Hepatocyte (in vitro differentiated cells): ENCODE measurements at places on chromosomes 13 and 19.

DNA sequence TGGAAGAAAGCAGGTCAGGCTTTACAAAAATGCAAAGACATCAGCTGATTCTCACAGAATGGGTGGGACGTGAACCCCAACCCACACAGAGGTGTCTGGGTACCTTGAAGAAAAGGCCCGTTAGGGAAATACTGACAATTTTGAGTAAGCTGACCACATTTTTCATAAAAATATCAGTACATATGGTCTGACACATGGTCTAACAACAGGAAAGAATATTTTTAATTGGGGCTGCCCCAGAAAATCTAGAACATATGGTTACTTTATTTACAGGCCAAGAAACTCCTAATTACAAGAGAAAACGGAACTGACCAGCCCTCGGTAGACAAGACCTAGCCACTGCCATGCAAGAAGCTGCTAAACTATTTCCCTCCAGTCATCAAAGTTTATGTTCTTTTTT is 48.7 kb upstream of the ITM2B start:
- no peak for DNase-seq

DNA sequence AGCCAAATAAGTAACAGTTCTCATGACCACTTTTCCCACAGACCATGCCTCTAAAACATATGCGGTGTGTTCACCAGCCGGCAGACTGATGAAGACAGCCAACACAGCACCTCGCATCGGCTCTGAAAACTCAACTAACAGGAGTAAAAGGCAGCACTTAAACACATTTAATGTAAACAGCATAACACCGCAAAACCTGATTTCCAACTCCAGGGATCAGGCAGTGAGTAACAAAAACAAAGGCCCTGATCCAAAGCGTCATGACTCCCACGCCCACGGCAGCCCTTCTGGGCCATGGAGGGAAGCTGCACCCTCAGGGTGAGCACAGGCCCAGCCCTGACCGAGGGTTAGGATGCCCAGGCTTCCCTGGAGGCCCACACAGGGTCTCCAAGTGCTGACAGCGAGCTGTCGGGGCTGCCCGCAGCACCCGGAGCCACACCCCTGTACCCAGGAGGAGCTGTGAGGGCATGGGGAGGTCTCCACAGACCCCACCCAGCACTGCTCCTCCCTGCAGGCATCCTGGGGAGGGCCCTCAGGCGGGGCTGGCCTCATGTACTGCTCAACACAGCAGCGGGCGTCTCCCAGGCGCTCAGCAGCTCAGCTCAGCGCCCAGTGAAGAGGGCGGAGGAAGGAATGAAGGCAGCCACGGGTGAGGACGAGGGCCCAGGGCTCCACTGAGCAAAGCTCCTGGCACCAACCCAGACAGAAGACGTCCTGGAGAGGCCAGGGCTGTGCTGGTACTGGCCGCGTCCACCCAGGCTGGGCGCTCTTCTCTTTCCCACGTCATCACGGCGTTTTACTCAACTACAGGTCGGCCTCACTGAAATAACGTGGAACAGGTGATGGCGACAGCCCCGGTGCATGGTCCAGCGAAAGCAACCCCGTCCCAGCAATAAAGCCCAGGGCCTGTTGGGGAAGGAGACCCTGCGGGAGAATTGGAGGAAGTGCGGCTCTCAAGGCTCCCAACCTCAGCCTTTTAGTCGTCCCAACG is 53.7 kb downstream of the RASA3 start:
- DNase-seq, result peak; percentile 34

DNA sequence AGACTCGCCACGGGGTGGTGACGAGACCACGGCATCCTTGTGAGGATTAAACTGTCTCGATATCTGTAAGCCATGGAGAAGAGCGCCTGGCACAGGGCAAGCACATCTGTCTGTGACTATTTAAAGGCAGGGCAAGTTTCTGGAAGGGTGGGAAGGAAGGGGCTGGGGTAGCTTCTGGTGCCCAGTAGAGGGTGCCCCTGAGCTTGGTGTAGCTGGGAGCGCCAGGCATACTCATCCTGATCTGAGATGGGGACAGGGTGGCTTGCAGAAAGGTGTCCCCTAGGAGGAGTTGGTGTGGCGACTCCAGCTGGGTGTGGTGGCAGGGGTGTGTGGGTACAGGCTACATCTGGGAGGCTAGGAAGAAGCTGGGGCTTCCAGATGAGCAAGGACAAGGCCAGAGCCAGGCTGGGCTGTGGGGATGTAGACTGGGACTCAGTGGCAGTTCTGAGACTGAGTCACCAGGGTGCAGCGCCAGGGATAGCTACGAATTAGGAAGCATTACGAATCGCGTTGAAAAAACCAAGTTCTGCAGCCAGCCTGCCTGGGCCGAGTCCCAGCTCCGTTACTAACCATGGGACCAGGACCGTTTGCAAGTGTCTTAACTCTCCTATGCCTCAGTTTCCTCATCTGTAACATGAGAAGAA is 23.1 kb upstream of the ASPDH start:
- DNase-seq, result no peak

DNA sequence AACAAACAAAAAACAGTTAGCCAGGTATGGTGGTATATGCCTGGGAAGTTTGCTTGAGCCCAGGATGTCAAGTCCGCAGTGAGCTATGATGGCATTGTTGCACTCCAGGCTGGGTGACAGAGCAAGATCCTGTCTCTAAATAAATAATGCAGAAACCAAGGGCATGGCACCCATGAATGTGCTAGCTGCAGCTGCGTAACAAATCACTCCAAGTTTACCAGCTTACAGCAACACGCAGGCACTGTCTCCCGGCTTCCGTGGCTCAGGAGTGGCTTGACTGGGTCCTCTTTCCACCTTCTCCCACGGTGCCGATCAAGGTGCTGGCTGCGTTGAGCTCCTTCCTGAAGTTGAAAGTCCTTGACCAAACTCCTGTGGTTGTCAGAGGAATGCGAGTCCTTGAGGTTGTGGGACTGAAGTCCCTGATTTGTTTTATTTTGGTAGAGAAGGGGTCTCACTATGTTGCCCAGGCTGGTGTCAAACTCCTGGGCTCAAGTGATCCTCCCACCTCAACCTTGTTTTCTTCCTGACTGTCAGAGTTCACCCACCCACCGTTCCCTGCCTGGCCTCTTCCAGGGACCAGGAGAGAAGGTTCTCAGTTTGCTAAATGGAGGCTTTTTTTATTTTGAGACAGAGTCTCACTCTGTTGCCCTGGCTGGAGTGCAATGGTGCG is 13.2 kb upstream of the ONECUT3 start:
- no peak for DNase-seq

DNA sequence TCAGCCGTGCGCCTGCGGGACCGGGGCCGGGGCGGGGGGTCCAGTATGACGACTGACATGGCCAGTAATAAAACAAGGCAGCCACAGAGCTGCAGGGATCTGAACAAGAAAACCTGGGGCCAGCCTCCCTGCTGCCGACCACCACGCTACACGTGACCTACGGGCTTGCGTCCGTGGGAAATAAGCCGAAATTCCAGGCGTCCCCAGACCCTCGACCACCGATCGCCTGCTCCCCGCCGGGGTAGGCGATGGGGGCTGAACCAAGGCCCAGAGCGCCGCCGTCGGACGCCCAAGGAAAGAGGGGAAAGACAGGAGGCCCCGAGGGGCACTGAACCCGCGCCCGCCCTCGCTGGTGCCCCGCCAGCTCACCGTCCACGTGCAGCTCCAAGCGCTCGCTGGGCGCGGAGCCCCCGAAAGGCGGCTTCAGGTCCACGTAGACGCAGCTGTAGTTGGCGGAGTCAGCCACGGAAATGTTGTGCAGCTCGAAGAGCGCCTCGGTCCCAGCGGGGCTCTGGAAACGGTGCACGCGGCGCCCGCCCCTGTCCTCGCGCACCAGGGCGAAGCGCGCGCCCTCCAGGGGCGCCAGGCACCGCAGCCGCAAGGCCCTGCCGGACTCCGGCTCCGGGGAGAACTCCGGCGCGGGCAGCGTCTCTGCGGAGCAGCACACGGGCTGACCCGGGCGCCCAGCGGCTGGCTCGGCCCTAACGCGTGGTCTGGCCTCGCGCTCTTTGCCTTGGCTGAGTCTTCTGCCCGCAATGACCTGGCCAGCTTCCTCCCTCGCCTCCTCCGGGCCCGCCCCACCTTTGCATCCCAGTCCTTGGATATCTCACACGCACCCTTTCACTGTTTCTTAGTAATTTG is 3.1 kb downstream of the A1BG start:
- no peak for DNase-seq

- DNase-seq, result no peak
Measured at GRCh38 chr13:95298971-95299621, 2.2 kb downstream of the ABCC4 start.

- DNase-seq, result no peak
Measured at GRCh38 chr19:58555369-58555885, 522 bp upstream of the CHMP2A start.

GRCh38 chr19:35084509-35084762 is 31.2 kb upstream of the FXYD3 start:
- no peak for DNase-seq

GRCh38 chr13:76038920-76039716 is 403.0 kb downstream of the LMO7 start:
- DNase-seq, result no peak

GRCh38 chr13:110109910-110110309 is 197.0 kb downstream of the COL4A1 start:
- peak; percentile 68 for DNase-seq

DNA sequence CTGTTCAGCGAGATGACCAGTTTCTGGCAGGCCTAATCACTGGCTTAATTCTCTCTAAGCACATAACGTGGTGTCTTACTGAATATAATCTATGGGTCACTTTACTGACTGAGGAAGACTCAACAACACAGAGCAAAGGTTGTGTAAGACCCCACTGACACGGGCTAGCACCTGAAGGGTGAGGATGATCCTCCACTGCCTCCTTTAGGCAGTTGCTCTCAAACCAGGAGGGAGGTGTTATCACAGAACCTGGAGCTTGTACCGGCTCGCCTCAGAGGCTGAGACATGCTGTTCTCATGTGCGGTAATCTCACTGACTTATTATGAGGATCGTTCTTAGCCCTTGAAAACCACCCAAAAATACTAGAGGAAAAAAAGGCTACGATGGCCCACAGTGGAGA is 28.3 kb downstream of the RCBTB2 start:
- no peak for DNase-seq

DNA sequence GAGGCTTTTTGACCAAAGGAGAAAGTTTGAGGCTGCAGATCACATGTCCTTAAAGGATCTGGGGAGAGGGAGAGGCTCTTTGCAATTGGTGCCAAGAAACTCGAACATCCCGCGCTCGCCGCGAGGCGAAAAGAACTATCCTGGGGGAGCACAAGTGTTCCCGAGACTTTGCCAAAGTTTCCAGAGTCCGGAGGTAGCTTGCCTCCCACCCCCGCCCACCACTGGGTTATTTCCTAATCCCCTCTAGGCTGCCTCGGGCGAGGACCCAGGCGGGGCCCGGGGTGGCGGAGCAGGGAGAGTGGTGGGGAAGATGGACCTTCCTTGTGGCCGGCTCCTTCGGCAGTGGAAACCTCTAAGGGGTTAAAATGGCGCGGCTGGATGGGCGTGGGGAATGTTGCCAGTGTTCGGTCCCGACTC is 114.5 kb downstream of the KCNRG start:
- DNase-seq, result no peak

GRCh38 chr19:4197228-4197624 is 14.7 kb downstream of the ANKRD24 start:
- no peak for DNase-seq

GRCh38 chr13:113561417-113562084 is 23.0 kb upstream of the TFDP1 start:
- no peak for DNase-seq

GRCh38 chr13:22081430-22081829 is 410.6 kb downstream of the FGF9 start:
- no peak for DNase-seq

DNA sequence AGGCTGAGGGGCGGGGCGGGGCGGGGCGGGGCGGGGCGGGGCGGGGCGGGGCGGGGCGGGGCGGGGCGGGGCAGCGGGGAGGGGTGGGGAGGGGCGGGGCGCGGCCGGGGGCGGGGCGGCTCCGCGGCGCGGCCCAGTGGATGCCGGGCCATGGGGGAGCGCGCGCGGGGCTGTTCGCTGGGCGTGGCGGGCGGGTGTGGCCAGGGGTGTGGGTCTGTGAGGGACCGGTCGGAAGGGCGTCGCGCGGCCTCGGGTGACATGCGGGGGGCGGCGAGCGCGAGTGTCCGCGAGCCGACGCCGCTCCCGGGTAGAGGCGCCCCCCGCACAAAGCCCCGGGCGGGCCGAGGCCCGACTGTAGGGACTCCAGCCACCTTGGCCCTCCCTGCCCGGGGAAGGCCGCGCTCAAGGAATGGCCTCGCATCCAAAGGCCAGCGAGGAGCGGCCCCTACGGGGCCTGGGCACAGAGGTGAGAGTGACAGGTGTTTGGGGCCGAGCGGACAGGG is at the start of gene ZFP28:
Gene ZFP28, plus strand, starts transcription at position 188 of the 503 bp plus-strand sequence. Its CDS starts 71 bp downstream, at position 259.
- no peak for DNase-seq

GRCh38 chr19:17530586-17530985 is 19.1 kb downstream of the PGLS start:
- DNase-seq, result no peak

DNA sequence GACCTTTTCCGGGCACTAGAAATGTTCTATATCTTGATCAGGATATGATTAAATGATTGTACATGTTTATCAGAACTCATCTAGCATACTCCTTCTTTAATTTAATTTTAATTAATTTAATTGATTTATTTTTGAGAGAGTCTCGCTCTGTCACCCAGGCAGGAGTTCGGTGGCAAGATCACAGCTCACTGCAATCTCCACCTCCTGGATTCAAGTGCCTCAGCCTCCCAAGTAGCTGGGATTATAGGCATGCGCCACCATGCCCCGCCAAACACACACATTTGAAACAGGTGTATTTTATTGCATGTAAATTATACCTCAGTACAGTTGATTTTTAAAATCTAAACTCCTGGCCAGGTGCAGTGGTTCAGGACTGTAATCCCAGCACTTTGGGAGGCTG is 17.4 kb upstream of the BCL3 start:
- DNase-seq, result no peak

GRCh38 chr13:40254394-40254793 is 412.0 kb downstream of the FOXO1 start:
- DNase-seq, result no peak

- DNase-seq, result no peak
Measured at GRCh38 chr13:89181041-89181440, 1509.9 kb downstream of the SLITRK5 start.

DNA sequence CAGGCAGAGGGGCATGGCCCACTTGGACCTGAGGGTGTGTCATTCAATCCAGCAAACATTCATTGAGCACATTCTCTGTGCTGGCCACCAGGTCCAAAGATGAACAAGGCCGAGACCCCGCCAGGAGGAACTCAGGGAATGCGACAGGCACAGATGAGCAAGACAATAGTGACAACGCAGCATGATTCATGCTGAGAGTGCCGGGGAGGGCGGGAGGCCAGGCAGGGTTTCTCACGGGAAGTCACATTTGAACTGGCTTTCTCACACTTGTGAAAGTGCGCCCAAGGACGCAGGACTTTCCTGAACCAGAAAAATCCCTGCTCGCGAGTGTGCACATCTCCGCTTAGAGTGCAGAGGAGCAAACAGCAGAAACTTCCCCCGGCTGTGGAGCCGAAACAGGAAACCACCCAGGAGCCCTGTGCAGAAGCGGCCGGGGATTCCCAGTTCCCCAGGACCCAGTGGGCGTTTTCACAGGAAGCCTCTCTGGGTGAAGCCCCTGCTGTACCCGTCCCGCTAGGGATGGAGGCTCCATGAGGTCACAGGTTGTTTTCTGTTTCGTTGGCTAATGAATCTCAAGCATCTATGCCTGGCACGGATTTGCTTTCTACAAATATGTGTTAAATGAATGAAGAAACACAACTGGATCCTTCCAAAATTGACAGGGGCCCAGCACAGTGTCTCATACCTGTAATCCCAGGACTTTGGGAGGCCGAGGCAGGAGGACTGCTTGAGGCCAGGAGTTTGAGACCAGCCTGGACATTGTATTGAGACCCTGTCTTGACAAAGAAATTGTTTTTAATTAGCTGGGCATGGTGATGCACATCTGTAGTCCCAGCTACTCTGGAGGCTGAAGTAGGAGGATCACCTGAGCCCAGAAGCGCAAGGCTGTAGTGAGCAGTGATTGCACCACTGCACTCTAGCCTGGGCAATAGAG is 68.4 kb upstream of the TM9SF2 start:
- peak; percentile 49 for DNase-seq
